ENCODE measurements at places on chromosomes 6 and 20. TPM values are rescaled to one million over a fixed set of nuclear protein-coding genes. Genes with fewer than 3 reads are reported as not detected.

DNA sequence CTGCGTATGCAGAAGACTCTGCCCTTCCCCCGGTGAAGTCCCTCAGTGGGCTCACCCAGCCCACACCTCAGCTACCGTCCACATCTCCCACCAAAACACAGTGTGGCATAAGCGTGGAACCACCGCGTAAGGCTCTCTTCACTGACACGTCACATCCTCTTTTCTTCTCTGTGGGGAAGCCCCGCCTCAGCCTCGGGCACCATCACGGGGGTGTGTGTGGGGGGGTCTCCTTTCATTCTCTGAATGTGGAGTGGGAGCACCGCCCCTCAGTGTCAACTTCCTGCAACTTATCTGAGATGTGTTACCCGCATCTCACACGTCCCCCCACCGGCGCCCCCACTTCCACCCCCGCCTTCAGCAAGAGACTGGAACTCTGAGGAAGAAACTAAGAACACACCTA is 388.4 kb upstream of the JARID2 start:
- H3K4me3 ChIP-seq, result peak overlapping the region; percentile 42
- H3K27ac ChIP-seq, result peak overlapping the region; percentile 23
- no peaks in the 10 kb centered on the region for H3K36me3 ChIP-seq
- peaks cover 14% of the 10 kb centered on the region for H3K4me1 ChIP-seq
- peak; percentile 60 for DNase-seq
- no peaks in the 10 kb centered on the region for H3K27me3 ChIP-seq

SLC22A1 gene
- 0.14 TPM for total RNA-seq

- H3K27ac ChIP-seq, result no peak overlapping the region
- H3K36me3 ChIP-seq, result no peaks in the 10 kb centered on the region
- no peak for DNase-seq
- no peaks in the 10 kb centered on the region for H3K27me3 ChIP-seq
These were observed 32.9 kb upstream of the UST start for GRCh38 chr6:148713921-148714320.

DNA sequence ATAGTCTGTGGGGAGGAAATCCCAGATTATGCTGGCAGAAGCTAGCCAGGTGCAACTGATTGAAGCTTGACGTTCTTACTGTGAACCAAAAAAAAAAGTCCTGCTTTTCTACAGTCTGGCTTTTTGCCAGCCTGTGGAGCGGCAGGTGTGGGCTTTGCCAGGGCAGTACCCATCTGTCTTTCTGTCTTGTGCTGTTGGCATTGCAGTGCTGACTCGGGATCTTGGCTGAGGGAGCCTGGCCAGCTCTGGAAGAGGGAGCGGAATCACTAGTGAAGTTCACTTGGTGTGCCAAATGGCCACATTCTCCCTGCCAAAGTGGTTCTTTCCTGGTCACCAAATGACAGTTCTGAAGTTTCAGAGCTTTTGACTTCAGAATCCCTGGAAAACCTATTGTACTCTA is 5.0 kb downstream of the KIF3B start:
- DNase-seq, result no peak
- H3K27me3 ChIP-seq, result no peaks in the 10 kb centered on the region
- H3K27ac ChIP-seq, result no peak overlapping the region
- peaks cover 6% of the 10 kb centered on the region for H3K36me3 ChIP-seq

DNMT3B gene
- total RNA-seq, result 0.33 TPM

Measured in CD4-positive, alpha-beta T cell (primary cell).